ENCODE measurements at places on chromosomes 5 and 9. TPM values are rescaled to one million over a fixed set of nuclear protein-coding genes. Genes with fewer than 3 reads are reported as not detected.

Gene ASTN2
- total RNA-seq = 6.8 TPM

Gene SELENOP
- total RNA-seq = 392 TPM

Gene C5orf52
- not detected for total RNA-seq

Gene SLCO6A1
- not detected for total RNA-seq

Gene RNF38
- total RNA-seq = 32.1 TPM

Gene ZNF462
- total RNA-seq = 9.6 TPM

Gene IFNA13
- total RNA-seq = not detected

Gene OTP
- not detected for total RNA-seq

- no peak overlapping the region for H3K27ac ChIP-seq
- H3K4me3 ChIP-seq = no peak overlapping the region
- no peaks in the 10 kb centered on the region for H3K36me3 ChIP-seq
Measured at GRCh38 chr5:64653766-64654560, 36.3 kb upstream of the SHISAL2B start.

DNA sequence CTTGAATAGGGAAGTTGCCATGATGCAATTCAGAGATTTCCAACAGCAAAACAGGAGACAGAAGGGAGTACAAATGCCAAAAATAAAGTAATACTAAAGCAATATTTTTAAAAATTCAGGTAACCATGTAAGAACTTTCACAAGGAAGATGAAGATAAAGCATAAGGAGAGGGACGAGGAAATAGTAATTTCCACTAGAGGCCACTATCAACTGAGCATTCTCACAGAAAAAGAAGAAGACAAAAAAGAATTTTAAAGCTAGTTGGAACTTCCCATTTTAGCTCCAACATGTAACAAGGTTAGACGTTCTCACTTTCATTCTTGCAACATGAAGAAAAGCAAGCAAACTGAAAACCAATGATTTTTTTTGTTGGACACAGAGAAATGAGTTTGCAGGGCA is 779.9 kb upstream of the CDH6 start:
- no peaks in the 10 kb centered on the region for H3K36me3 ChIP-seq
- no peak for DNase-seq
- H3K4me1 ChIP-seq = no peaks in the 10 kb centered on the region

GRCh38 chr9:109734814-109735213 is 45.2 kb upstream of the PALM2AKAP2 start:
- no peaks in the 10 kb centered on the region for H3K36me3 ChIP-seq
- no peak for DNase-seq
- H3K27ac ChIP-seq = no peak overlapping the region
- H3K4me1 ChIP-seq = peaks cover 29% of the 10 kb centered on the region
- no peak overlapping the region for H3K4me3 ChIP-seq
- no peaks in the 10 kb centered on the region for H3K27me3 ChIP-seq

DNA sequence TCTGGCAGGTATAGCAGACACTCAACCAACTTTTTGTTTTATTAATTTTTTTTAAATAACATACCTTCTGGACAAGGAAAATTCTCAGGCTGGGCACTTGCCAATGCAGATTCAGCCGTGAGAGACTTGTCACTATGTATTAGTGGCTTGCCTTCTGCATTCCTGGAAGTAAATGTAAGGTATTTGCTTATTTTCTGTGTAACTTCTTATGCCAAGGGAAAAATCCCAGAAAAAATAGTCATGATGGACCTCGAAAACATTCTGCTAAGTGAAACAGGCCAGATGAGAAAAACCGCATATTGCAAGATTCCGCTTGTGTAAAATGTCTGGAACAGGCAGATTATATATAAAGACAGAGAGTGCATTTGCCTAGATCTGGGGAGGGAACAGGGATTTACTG is 260.3 kb upstream of the DAPK1 start:
- no peaks in the 10 kb centered on the region for H3K27me3 ChIP-seq
- no peaks in the 10 kb centered on the region for H3K36me3 ChIP-seq
- DNase-seq = no peak
- no peak overlapping the region for H3K4me3 ChIP-seq
- H3K27ac ChIP-seq = no peak overlapping the region
- H3K4me1 ChIP-seq = peaks cover 31% of the 10 kb centered on the region

- H3K4me1 ChIP-seq = no peaks in the 10 kb centered on the region
- H3K4me3 ChIP-seq = no peak overlapping the region
- no peak overlapping the region for H3K27ac ChIP-seq
- H3K36me3 ChIP-seq = no peaks in the 10 kb centered on the region
Measured at GRCh38 chr5:176792655-176793342, 17.6 kb upstream of the UNC5A start.

GRCh38 chr5:115806986-115807653 is 9.3 kb downstream of the CDO1 start:
- no peak overlapping the region for H3K27ac ChIP-seq
- H3K4me1 ChIP-seq = no peaks in the 10 kb centered on the region
- DNase-seq = no peak
- H3K36me3 ChIP-seq = no peaks in the 10 kb centered on the region
- no peak overlapping the region for H3K4me3 ChIP-seq
- no peaks in the 10 kb centered on the region for H3K27me3 ChIP-seq

- no peaks in the 10 kb centered on the region for H3K36me3 ChIP-seq
- H3K27ac ChIP-seq = no peak overlapping the region
- DNase-seq = no peak
- no peaks in the 10 kb centered on the region for H3K27me3 ChIP-seq
Measured at GRCh38 chr9:121225240-121225639, 23.6 kb upstream of the RAB14 start.

GRCh38 chr5:172028167-172028566 is 21.7 kb upstream of the FBXW11 start:
- no peak for DNase-seq
- no peaks in the 10 kb centered on the region for H3K36me3 ChIP-seq
- no peaks in the 10 kb centered on the region for H3K4me1 ChIP-seq
- no peak overlapping the region for H3K27ac ChIP-seq
- no peak overlapping the region for H3K4me3 ChIP-seq

DNA sequence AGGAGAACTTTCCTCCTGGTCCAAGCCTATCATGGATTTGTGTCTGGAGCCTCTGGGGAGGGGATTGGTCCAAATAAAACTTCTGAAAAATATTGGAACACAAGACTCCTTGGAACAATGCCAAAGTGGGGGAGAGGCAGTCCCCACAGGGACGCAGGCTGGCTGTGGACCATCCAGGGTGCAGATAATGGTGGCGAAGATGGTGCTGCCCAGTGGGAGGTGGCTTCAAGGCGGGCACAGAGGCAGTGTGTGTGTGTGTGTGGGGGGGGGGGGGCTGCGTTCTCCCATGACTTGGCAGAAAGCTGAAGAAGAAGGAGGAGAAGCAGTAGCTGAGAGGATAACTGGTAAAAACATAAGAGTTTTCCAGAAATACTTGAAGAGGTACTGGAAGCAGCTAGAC is 186.4 kb downstream of the MELK start:
- H3K4me3 ChIP-seq = no peak overlapping the region
- H3K27me3 ChIP-seq = peaks cover 7% of the 10 kb centered on the region
- no peaks in the 10 kb centered on the region for H3K4me1 ChIP-seq

GRCh38 chr5:65760504-65761275 is 38.7 kb downstream of the NLN start:
- no peaks in the 10 kb centered on the region for H3K4me1 ChIP-seq
- DNase-seq = no peak
- no peaks in the 10 kb centered on the region for H3K27me3 ChIP-seq
- no peak overlapping the region for H3K4me3 ChIP-seq
- H3K36me3 ChIP-seq = no peaks in the 10 kb centered on the region

DNA sequence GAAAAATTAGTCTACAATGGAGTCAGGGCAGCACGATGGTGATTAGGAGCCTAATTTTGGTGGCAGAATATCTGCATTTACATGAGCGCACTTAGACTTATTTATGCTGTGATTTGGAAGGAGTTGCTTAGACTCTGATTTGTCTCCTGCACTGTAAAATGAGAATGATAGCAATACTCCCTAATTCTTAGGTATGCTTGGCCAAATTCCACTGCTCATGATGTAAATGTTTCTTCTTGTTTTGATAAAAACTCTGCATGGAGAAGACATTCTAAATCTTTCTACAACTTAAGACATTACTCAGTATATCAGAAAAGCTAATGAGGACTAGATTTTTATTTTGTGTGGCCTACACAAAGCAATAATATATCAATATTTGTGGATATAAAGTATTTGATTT is 205.4 kb downstream of the CDH18 start:
- no peak overlapping the region for H3K27ac ChIP-seq
- H3K4me3 ChIP-seq = no peak overlapping the region
- no peaks in the 10 kb centered on the region for H3K27me3 ChIP-seq
- H3K36me3 ChIP-seq = no peaks in the 10 kb centered on the region
- no peaks in the 10 kb centered on the region for H3K4me1 ChIP-seq

DNA sequence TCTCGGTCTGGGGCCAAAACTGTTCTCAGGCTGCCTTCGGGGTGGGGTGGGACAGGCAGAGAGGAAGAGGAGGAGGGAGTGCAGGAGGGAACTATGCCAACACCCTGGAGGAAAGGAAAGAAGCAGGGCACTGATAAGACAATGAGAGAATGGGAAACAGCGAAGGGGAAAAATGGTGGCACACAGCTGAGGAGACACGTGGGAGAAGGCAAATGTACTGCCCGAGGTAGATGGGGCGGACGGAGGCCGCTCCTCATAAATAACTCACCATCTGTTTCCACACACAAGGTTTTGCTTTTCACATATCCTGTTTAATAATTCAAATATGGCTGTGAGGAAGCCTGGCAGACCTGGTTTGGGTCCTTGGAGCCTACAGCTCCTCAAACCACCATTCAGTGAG is 148.2 kb upstream of the LRRTM2 start:
- peak overlapping the region; percentile 86 for H3K27ac ChIP-seq
- H3K4me1 ChIP-seq = peaks cover 69% of the 10 kb centered on the region
- no peaks in the 10 kb centered on the region for H3K36me3 ChIP-seq
- H3K4me3 ChIP-seq = no peak overlapping the region
- no peak for DNase-seq

- no peak overlapping the region for H3K27ac ChIP-seq
- H3K27me3 ChIP-seq = no peaks in the 10 kb centered on the region
- no peaks in the 10 kb centered on the region for H3K4me1 ChIP-seq
- no peak for DNase-seq
Measured at GRCh38 chr5:553874-554273, 29.6 kb upstream of the SLC9A3 start.

- H3K4me1 ChIP-seq = peaks cover under 1% of the 10 kb centered on the region
- no peak overlapping the region for H3K4me3 ChIP-seq
- H3K36me3 ChIP-seq = peaks cover 4% of the 10 kb centered on the region
- no peak overlapping the region for H3K27ac ChIP-seq
- DNase-seq = no peak
Measured at GRCh38 chr5:138472353-138472752, 7.1 kb downstream of the EGR1 start.

GRCh38 chr9:2722715-2723114 is 5.4 kb downstream of the KCNV2 start:
- no peak overlapping the region for H3K27ac ChIP-seq
- peaks cover 15% of the 10 kb centered on the region for H3K4me1 ChIP-seq
- H3K4me3 ChIP-seq = no peak overlapping the region
- H3K36me3 ChIP-seq = no peaks in the 10 kb centered on the region
- no peak for DNase-seq

GRCh38 chr9:88403340-88403739 is 15.1 kb downstream of the SPIN1 start:
- no peaks in the 10 kb centered on the region for H3K27me3 ChIP-seq
- no peak overlapping the region for H3K4me3 ChIP-seq
- no peak for DNase-seq
- peaks cover 7% of the 10 kb centered on the region for H3K4me1 ChIP-seq
